ENCODE measurements at places on chromosomes 2 and 18.

- no peak for DNase-seq
Measured at GRCh38 chr2:130370490-130370889, 14.6 kb downstream of the PTPN18 start.

GRCh38 chr2:42963452-42964068, 171.2 kb upstream of the HAAO start:
- no peak for DNase-seq

DNA sequence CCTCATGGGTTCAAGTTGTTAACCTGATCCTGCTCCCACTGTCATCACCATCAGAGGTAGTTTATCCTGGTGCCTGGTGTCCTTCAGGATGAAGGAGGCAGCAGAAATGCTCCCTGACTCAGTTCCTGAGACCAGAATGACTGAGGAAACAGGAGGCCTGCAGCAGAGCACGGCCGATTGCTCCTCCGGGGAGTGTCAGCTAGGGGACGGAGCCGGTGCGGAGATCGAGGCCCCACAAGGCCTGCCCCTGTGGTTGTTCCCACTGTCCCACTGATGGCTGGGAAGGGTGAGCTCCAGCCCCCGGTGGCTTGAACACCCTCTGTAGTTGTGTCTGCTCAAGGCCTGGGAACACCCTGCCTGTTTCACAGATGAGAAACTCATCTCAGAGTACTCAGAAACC, 45.6 kb downstream of the SH3BP4 start:
- DNase-seq: no peak

DNA sequence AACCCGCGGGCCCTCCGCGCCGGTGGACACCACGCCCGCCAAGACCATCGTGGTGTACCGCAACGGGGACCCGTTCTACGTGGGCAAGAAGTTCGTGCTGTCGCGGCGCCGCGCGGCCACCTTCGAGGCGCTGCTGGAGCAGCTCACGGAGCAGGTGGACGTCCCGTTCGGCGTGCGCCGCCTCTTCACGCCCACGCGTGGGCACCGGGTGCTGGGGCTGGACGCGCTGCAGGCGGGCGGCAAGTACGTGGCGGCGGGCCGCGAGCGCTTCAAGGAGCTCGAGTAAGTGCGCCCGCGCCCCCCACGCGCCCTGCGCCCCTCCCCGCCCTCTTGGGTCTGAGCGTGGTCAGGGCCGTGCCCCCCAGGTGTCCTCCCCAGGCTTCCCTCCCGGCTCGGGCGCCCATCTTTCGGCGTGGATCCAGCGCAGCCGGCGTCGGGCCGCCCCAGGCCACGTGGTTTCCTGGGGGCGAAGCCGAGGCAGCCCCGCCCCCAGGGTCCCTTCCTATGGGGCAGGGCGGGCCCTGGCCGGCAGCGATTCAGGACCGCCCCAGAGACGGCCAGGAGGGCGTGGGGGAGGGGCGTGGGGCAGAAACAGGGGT, 481 bp downstream of the DCDC2C start:
- no peak for DNase-seq

DNA sequence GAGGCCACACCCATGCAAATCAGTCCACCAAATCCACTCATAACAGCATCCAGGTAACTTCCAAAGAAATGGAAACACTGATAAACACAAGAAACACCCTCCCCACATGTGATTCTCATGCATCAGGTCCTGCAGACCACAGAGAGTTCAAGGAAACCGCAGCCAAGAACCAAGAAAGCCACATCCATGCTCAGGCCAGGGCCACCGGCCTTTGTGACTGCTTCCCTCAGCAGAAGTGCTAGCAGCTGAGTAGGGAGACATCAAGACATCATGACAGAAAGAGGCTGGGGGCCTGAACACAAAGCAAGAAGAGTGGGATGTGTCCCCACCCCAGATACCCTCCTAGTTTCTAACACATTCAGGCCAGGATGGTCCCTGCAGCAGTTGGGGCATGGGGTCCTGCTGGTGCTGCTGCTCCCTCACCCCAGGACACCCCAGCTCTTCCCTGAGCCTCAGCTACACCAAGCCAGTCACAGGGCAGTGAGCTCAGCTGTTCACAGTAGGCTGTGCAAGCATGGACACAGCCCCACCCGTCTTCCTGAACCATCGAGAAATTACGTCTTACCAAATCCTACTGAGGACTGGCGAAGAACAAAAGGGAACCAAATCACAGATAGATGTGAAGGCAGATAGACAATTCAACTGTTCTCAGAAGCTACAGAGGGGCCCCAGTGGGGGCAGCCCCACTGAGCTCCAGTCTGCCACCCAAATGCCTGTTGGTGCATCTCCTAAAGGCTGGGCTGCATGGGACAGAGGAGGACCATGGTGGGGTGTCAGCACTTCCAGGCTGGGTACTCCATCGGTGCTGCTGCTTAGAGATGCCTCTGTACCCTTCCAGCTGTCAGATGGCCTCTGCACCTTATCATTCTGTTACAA, 60.9 kb downstream of the HDAC4 start:
- no peak for DNase-seq

DNA sequence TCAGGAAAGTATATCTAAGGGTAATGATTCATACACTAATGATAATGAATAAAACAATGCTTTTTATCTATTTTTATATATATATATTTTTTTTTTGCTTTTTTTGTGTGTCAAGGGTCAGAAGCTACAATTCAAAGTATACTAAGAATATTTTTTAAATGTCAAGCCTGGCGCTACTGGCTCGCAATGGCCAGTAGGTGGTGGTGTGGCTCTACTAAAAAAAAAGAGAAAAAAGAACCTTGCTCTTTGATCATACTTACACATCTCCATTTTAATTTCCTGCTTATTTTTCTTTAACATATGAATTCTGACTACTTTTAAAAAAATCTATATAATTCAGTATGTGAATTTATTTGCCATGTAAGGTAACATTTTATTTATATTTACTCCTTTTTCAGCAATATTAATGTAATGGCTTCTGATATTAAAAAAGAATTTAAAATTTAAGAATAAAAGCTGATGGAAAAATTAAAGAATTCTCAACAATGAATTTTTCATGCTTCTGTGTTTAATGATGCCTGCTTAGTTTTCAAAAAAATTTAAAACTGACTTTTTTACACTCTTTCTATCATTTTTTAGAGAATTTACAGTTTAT, 232.9 kb downstream of the GULP1 start:
- DNase-seq: no peak
